NCI-H187 (cell line): ENCODE measurements at places on chromosomes 3 and 15.

- no peak for DNase-seq
Measured at GRCh38 chr3:112738366-112738765, 97.4 kb upstream of the CCDC80 start.

GRCh38 chr3:149016669-149017541, 25.6 kb downstream of the GYG1 start:
- no peak for DNase-seq

GRCh38 chr3:183714622-183715021, 17.0 kb downstream of the YEATS2 start:
- DNase-seq, result no peak

DNA sequence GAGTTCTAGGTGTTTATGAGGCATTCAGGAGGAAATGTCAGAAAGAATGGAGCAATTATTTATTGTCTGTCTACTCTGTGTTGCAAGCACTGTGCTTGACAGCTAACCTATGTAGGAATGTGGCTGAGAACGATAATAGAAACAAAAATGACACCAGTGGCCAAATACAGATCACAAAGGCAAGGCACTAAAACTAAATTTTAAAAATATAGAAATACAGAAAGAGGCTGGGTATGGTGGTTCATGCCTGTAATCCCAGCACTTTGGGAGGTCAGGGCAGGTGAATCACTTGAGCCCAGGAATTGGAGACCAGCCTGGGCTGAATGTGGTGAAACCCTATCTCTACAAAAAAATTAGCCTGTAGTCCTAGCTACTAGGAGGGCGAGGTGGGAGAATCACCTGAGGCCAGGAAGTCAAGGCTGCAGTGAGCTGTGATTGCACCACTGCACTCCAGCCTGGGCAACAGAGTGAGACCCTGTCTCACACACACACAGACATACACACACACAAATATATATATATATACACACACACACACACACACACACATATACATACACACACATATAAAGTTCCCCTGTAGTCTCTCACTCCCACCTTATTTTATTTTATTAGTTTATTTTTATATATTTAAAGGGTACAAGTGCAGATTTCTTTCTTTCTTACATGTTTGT, 6.0 kb downstream of the PRKCI start:
- DNase-seq, result no peak

DNA sequence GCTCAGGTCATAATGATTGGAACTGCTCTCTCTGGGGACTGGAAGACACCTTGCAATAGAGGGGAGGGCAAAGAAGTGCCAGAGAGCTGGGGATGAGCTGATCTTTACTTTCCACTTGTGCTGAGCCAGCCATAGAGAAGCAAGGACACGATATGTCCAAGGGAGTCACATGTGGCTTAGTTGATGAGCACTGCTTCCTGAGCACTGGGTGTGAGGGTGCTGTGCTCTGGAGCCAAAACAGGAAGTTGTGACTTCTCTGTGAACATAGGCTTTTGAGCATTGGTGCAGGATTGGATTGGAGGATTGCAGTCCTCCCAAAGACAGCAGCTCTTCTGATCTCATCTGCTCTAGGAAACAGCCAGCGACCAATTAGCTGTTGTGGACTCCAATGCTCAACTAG, 6.7 kb downstream of the PARP14 start:
- DNase-seq, result no peak

DNA sequence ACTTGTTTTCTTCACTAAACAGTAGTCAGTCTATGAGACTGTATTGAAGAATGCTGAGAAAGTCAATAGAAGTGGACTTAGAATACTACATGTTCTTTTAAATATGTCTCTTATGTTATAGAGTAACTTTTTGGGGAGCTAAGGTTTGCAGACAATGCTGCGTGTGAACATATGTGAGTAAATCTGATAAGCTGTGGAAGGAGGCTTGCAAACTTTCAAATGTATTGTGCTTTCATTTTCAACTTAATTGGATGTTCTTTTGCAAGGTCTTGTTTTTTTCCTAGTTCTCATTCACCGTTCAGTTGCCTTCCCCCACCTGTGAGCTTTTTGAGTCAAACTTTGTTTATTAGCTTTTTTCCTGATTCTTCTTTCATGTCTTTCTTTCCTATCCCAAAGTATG, 176.2 kb downstream of the LPP start:
- DNase-seq, result no peak
